ENCODE measurements at places on chromosomes 7 and 10.

GRCh38 chr10:128712661-128713400 is 586.6 kb upstream of the MKI67 start:
- no peak for DNase-seq

- no peak for DNase-seq
These were observed 171.8 kb downstream of the SEMA3D start for GRCh38 chr7:85014936-85015660.

DNA sequence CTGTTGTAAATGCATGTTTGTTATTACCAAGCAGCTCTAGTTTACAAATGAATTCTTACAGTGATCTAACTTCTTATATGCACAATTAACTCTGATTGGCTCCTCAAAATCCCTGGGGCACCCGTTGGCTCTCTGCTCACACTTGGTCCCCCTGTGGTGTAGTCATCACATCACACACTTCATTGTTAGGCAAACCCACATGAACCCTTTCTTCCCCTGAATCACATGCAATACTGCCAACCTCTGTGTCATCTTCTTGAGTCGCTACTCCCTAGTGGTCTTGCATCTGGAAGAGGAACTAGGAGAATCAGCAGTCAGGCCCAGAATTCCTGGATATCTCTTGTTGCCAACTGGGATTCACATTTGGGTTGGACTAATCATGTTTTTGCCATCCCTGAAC is 73.1 kb downstream of the CD36 start:
- peak; percentile 33 for DNase-seq

DNA sequence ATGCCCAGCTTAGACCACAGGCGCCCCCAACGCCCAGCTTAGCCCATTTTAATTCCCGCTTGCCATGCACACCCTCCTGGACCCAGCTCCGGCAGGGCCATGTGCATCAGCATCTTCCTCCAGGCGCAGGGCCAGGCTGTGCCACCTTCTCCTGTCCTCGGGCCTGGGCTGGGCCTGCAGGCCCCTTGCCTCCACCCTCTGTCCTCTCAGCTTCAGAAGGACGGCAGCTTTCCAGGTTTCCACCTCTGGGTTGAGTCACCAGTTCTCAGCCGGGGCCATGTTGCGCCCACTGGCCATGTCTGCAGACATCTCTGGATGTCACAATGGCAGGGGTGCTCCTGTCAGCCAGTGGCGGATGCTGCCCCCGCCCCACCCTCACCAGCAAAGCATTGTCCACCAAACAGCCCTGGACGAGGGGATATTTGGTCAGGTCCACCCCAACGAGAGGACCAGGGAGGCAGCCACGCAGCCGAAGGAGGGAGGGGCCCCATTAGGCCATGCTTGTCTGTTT is 59.1 kb upstream of the NKX6-2 start:
- DNase-seq, result no peak

- DNase-seq, result no peak
These were observed 53.4 kb downstream of the EGFR start for GRCh38 chr7:55072251-55072650.

DNA sequence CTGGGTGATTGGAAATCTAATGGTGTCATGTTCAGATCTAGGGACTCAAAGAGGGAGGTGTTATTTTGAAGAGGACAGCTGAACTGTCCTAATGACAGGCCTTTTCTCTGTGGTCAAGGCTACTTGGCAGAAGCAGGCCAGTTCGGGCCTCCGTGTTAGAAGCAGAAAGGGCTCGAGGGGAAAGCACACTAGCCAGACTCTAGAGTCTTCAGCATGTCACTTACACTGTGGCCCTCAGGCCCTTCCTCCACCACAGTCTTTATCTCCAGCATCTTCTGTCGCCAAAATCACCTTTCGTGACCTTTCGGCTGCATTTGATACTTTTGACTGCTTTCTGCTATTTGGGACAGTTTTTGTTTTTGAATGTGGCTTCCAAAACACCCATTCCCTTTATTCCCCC is 123.3 kb downstream of the CNNM2 start:
- no peak for DNase-seq

DNA sequence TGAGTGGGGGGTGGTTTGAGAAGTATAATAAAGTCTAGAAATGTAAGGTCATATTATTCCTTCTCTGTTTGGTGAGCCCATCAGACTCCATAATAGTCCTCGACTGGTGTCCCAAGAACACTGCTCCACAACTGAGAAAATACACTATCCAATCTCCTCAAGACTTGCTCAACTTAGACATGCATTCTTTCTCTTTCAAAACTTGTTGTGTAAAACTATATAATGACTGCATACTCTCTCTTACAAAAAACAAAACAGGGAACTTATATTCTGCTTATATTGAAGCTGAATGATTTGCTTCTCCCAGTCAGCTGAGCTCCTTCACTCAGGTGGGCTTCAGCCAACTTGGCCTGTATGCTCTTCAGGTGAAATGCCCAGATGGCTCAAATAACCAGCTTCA is 204.7 kb downstream of the ZNF365 start:
- no peak for DNase-seq

GRCh38 chr10:63534723-63535122 is 13.5 kb downstream of the REEP3 start:
- DNase-seq, result no peak

DNA sequence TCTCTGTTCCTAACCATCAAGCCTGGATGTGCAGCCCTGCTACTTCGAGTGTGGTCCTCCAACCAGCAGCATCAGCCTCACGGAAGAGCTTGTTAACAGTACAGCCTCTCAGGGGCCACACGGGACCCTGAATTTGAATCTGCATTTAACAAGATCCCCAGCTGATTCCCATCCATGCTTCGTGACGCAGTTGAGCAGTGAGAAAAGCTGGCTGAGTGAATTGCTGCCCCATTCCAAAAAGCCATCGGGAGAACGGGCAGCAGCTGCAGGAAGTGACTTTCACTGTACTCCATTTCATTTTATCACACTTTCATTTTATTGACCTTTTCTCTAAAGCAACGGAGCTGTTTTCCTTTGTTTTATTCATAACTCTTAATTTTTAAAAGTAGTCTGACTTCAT is 22.5 kb downstream of the FAM171A1 start:
- no peak for DNase-seq

GRCh38 chr10:124349996-124350280 is 68.8 kb downstream of the OAT start:
- no peak for DNase-seq

- DNase-seq, result no peak
These were observed 442.1 kb upstream of the NRP1 start for GRCh38 chr10:33776419-33777070.

GRCh38 chr7:77459311-77459726 is 43.2 kb upstream of the GSAP start:
- DNase-seq, result no peak

DNA sequence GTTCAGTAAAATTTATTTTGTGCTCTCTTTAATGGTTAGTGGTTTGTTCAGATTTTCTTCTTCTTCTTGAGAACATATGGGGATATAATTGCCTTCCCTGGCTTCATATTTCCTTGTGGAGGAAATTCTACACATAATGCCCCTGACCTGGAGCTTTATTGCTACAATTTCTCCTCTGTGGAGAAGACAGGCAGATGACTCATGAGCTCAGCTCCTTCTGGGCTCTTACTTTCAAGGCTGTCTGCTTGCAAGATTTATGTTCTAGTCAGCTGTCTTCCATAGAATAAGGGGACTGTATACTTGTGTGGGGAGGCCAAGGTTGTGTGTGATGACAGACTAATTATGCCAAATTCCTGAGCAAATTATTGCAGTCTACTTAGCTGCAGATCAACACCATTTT is 1.6 kb downstream of the LRRD1 start:
- DNase-seq, result peak; percentile 48

GRCh38 chr7:117803476-117803875 is 69.8 kb downstream of the CTTNBP2 start:
- DNase-seq, result peak; percentile 29

DNA sequence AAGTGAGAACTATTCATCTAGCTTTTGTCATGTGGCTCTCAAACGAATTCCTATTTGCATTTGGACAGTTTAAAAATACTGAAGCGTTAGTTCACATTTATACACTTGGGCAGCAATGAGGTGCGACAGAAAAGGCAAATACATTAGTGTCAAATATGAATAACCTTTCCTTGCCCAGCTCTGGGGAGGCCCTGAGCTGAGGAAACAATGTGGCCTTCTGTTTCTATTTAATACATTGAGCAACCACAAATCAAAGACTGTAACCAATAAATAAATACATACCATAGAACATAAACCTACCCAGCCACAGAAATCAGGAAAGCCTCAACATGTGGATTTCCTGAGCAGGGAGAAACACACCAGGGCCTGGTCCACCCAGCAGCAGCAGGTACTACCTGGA is 585.2 kb downstream of the PARD3 start:
- DNase-seq, result no peak

GRCh38 chr7:99407872-99408378 is 472 bp downstream of the PDAP1 start:
- DNase-seq, result peak; percentile 71

DNA sequence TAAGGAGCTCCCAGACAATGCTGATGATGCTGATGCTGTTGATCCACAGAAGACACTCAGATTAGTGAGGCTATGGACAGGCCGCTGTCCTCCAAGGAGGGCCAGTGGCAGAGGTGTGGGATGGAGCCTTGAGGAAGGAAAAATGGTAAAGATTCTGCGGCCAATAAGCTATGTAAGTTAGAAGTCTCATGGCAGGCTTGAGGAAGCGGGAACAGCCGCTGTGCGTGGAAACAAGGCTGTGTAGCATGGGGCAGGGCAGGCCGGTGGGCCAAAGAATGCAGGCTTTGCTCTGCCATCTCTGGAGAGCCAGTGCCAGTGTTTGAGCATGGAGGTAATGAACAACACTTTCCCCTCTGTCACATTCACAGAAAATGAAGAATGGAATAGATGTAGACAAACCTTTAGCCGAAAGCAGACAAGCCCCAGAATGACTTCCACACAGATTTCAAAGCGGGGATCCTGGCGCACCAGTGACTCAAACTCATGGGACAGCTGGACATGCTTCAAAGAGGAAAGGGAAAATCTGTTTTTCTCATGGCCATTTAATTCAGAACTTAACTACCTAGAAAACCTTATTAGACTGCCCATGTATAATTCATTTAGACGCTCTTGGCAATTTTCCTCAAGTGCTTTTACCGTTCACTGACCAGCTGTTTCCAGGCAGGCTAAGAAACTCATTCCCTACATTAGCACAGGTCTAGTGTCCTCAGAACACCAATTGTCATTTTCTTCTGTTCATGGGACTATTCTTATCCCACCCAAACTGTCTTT is 16.9 kb upstream of the FIGNL1 start:
- DNase-seq, result no peak

GRCh38 chr7:111690364-111691111 is 128.2 kb upstream of the IMMP2L start:
- no peak for DNase-seq

- no peak for DNase-seq
These were observed 530.6 kb downstream of the PHTF2 start for GRCh38 chr7:78329001-78329655.

- DNase-seq, result no peak
These were observed 76.6 kb downstream of the TCF7L2 start for GRCh38 chr10:113026679-113027078.

GRCh38 chr10:131802996-131803395 is 97.8 kb upstream of the PPP2R2D start:
- DNase-seq, result no peak

DNA sequence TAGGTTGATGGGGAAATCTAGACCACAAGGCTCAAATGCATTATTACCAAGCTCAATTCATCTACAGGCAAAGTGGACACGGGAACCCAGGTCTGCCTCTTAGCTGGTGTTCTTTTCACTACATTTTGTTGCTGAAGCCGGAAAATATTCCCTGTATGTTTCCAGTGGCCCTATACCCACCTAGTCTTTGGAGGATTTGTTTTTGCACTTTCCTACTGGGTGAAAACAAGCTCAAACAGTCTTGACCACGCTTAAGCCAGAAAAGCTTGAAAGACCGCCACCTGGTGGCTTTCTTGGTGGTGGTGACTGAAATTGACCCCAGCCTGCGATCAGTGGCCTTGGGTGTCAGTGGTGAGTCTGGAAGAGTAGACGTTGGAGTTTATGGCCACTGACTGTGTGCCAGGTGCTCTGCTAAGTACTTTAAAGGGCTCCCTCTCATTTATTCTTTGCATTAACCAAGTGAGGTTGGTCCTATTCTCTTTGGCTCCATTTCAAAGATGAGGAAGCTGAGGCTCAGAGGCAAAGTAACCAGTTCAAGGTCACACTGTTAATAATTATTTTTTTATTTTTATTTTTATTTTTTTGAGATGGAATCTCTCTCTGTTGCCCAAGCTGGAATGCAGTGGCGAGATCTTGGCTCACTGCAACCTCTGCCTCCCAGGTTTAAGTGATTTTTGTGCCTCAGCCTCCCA is 11.1 kb upstream of the CRTAC1 start:
- DNase-seq, result peak; percentile 62

DNA sequence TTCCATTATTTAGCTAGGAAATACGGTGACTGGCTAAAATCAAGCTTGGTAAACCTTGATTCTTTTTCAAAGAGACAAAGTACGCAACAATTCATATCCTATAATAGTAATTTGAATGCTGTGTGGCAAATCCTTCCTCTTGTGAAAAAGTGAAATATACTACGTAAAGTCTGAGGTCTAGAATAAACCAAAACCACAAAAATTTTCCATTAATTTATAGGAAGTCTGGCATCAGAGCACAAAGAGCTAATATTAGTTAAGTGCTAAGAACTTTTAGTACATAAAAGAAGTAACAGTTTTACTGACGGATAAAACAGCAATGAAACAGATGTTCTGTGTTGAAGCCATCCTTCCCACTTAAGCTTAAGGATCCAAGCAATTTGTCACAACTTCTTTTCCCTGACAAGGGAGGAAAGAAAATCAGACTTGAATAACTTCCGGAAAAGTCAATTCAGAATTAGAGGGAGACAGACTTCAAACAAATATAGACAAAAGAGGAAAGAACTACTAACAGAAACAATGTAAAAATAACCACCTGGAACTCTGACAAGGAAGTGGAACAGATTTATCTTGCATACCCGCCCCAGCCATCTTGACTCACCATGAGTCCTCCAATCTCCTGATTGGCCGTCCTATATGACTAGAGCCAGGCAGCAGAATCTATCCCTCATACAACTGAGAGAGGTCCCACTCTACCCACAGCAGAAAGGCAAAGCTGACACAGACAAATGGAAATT is 34.6 kb downstream of the RHEB start:
- peak; percentile 86 for DNase-seq

- DNase-seq, result no peak
These were observed 51.5 kb upstream of the MKLN1 start for GRCh38 chr7:131276190-131276589.

DNA sequence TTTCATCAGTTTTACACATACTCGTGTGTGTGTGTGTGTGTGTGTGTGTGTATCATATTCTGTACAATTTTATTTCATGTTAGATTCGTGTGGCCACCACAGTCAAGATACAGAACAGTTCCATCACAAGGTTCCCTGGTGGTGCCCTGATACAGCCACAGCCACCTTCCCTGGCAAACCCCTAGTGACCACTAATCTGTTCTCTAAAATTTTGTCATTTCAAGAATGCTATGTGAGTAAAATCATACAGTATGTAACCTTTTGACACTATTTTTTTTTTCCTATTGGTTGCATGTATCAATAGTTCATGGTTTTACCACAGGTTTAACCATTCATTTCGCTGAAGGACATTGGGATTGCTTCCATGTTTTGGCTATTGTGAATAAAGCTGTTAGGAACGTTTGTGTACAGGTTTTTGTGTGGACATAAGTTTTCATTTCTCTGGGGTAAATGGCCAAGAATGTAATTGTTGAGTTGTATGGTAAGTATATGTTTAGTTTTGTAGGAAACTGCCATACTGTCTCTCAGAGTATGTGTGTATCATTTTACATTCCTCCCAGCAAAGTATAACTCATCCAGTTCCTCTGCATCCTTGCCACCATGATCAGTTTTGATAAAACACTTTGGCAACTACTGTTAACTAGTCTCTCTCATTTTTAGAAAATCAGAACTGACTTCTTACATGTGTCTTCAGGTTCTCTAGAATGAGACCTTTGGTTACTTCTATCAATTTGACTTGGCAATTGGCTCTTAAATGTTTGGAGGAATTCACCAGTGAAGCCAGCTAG is 20.6 kb downstream of the KLHDC10 start:
- DNase-seq, result no peak

Data from epithelial cell of esophagus (primary cell).